ENCODE measurements at places on chromosomes 7 and 10.

DNA sequence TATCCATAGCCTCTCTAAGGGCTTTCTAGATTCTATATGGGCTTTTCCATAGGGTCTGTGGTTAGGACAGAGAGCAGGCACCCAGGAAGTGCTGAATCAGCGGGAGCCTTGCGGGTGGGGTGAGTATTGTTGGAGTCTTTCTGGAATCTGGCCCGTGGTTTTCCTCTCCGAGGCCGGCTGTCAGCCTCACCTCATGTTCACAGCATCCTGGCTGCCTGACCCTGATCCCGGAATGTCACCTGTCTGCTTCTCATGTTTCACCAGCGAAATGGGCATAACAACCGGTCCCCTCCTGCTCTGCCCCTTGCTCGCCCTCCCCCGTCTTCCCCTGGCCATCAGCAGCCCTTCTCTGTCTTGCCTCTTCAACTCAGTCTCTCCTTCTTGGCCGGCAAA is 36.5 kb downstream of the DDIT4 start:
- DNase-seq = no peak

DNA sequence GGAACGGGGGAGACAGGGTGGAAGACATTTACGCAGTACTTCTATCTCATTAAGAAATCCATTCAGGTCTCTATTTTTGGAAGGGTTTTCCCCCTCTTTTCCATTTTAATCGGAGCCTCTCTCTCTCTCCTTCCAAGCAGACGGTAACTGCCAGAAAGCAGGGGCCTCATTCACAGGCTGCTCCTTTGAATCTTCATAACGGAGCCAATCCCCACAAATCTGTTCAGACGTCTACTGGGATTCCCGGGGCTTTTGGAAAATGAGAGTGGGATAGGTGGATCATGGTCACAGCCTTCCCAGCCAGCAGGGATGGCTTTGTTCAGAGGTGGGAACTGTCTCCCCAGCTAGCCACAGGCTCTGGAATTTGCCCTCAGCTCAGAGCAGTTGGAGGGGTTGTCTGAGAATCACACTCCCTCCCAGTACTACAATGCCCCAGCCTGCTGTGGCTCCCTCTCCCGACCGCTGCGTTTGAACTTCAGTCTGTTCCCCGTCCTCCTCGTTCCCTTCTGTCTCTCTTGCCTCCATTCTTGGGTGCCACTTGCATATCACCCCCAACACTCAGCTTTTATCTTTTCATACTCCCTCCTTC is 413.6 kb downstream of the PLXNA4 start:
- DNase-seq = no peak

GRCh38 chr7:131111081-131111576 is 216.5 kb upstream of the MKLN1 start:
- DNase-seq = no peak

GRCh38 chr10:79045566-79046175 is 23.1 kb upstream of the ZMIZ1 start:
- DNase-seq = no peak

GRCh38 chr7:105580022-105580740 is 1.1 kb downstream of the EFCAB10 start:
- DNase-seq = no peak

- no peak for DNase-seq
Measured at GRCh38 chr7:39430441-39430840, 135.8 kb upstream of the YAE1 start.
